A549 (cell line): ENCODE measurements at places on chromosomes 4 and X. TPM values are rescaled to one million over a fixed set of nuclear protein-coding genes. Genes with fewer than 3 reads are reported as not detected.

DNA sequence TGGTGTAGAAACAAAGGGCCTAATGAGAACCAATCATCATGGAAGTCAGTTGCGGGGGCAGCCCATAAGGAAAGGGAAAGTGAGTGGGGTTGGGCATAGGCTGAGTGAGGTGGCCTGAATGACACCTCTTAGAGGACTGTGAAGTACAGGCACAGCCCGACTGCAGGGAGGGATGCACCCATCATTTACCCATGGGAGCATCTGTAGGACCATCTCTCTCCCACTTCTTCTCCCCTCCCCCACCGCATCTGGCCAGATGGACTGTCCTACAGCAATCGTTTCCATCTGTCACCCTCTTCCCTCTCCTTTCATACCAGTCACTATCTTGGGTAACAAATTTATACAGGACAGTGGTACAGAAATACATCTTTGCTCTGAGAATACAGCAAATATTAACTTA, 4.2 kb downstream of the STBD1 start:
- DNase-seq = no peak

GRCh38 chr4:153220682-153221395, 16.6 kb downstream of the TRIM2 start:
- DNase-seq = no peak

DNA sequence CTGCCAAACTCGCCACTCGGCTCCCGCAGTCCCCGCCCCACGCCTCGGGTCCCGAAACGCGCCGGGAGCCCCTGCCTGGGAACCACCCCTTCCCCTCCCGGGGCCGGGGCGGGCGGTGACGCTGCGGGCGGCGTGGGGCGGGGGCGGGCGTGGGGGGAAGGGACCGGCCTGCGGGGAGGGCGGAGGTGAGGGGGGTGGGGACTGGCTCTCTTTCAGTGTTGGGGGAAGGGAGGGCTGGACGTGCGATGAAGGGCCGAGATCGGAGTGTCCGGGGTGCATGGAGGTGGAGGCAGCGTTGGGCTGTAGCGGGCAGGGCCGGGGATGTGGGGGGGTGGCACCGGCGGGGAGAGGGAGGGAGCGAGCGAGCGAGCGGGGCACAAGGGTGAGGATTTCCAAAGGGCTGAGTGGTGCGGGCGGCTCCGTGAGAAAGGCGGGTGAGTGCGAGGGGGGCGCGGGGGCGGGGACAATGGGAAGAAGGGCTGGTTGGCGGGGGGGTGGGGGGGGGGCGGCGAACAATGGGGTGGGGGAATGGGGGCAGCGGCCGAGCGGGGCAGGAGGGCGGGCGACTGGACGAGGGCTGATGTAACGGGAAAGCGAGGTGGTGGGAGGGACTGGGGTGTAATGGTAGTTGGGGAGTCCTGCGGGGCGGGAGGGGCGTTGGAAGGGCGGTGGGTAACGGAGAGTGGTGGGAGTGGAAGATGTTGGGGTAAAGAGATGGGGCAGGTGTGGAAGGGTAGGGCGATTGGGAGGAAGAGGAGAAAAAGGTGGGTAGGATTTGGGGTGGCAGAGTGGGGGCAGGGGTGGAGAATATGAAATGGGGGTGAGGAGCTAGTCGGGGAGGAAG, 578 bp downstream of the DCUN1D4 start:
- peak; percentile 58 for DNase-seq

- peak; percentile 8 for DNase-seq
Observed at GRCh38 chrX:110665223-110666002, 130.2 kb downstream of the CHRDL1 start.

DNA sequence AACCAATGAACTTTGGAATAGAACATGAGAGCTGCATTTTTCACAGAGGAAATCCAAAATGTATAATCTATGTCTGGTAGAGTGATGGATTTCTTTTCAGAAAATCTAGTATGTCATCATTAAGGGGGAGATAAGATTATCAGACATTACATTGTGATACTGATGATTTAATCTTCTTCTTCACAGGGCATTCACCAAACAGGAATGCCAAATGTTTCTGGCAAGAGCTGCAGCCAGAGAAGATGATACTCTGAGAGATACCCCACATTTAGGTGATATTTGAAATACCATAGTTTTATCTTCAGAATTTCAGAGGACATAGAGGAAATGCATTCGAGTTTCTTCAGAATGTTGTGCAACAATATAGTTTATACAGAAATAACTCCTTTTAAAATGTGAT, 1523.7 kb upstream of the ADGRL3 start:
- DNase-seq = no peak

DNA sequence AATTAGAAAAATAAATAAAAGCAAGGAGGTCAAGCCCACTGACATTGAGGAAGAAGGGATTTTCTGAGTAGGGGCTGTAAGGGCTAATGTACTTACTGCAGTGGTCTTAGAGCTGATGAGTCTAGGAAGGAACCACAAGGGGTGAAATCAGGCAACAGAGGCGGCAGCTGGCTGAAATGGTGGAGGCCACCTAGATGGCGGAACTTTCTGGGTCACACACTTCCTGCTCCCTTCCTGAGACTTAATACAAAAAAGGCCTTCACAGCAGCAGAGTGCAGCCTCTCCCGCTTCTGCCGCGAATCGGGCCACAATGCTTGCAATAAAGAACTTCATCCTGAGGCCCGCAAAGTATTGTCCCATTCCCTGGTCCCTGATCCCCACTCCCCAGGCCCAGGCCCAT, 15.4 kb downstream of the SNX12 start:
- no peak for DNase-seq

DNA sequence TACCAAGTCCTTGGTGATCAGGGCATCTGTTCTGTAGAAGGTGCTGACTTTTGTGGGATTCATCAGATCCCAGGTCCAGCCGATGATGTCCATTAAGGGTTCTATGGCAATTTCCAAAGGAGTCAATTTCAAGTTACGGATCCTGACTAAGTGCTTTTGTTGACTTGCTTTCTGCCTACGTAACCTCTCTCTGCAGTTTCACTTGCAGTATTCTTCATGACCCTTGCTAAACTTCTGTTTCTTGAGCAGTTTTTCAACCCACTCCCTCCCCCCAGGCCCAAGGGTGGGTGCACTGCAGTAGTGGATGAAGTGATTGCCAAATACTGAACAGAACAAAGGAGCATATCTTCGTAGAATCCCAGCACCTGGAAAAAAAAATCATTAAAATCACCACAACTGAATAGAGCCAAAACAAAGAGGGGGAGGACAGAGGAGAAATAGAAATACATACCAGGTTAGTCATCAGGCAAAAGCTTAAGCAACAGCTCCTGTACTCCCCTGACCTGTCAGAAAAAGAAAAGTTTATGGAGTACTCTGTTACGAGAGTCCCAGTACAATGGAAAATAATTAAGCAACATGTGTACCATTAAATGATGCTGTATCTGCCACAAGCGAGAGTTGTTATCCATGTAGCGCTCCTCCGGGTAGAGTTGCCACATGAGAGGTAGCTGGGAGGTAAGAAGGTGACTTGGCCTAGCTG, 5.8 kb downstream of the CMC4 start:
- DNase-seq = no peak

DNA sequence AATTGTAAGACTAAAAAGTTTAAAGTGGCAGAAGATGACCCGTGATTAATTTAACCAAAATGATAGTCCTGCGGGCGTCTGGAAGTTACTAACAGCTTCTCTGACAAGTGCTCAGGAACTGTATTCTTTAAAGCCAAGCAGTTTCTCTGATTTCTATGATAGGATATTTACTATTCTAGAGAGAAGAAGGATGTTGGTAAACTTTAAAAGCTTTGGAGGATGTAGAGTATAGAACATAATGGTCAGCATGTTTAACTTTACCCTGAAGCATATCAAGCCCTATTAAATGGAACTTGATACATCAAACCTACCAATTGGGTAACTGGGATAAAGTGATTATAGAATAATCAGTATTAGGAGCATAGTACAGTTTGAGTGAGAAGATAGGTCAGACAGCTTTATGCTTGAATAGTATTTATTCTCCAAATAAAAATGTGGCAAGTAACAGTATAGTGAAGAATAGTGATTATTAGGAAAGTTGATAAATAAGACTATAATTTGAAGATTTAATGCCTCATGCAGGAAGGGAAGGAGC, 1.8 kb downstream of the STIM2 start:
- DNase-seq = no peak

DNA sequence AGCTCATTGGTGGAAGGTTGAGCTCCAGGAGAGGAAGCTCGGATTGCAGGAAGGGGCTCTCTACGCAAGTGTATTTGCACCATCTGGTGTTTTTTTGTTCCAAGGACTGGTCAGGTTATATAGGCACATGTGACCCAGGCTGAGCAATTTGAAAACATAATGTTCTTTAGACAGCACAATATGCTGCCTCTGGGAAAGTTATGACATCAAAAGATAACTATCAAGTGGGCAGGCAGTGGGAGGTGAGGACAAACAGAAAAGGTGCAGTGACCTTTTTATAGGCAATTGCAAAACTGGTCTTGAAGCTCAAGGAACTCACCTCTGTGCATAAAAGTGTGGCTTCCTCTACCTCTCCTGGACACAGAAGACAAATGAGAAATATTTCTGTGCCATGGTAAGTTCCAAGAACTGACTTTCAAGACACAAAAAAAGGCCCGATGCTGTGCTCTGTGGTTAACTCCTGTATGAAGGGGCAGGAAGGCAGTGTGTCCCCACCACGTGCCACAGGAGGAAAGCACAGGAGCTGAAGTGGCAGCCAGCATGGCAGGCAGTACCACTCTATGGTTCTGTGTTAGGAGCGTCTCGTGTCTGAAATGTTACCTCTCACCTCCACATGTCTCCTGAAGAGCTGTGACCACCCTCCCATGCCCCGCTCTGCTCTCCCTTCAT, 128.6 kb downstream of the SHROOM3 start:
- DNase-seq = no peak

DNA sequence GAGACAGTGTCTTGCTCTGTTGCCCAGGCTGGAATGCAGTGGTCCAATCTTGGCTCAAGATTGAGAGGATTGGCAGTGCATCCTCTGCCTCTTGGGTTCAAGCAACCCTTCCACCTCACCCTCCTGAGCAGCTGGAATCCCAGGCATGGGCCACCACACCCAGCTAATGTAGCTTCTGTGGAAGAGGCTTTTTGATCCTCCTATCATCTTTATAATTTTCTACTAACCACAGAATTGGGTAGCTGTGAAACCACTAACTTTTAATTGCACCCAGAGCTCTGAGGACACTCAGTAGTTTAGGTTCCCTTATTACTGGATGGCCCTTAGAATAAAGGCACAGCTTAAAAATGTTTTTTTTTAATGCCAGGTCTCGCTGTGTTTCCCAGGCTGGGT, 8.9 kb upstream of the AGA start:
- no peak for DNase-seq

DNA sequence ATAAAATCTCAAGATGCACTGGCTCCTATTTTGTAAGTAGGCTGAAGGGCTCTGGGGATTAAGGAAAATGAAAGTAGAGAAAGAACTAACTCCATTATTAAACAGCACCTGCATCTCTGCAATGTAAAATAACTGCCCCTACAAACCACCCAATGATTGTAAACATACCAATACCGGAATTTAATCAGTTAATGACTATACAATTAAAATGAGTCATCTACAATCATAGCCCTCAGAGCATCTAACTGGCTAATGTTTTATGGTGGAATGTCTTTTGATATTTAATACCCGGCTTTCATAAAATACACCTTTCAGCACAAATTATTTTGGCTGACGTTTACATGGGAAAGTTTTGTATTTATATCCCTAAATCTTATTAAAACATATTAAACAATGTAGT, 142.3 kb downstream of the PAPSS1 start:
- DNase-seq = no peak

DNA sequence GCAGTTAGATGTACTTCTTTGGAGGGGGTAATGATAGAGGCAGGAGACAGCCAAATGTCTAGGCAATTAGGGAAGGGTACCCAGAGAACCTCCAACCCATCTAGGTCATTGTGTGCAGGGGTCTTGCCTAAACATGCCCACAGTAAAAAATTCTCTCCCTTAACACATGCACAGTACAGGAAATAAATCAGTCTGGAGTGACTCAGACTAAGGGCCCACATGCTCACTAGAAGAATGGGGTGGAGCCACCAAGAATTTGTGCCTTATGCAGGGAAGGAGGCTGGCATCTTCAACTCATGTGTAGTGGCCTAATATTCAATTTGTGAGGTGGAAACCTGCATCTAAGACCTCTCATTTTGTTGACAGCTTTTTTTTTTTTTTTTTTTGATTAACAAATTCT, 945.3 kb upstream of the GRIA3 start:
- DNase-seq = no peak

DNA sequence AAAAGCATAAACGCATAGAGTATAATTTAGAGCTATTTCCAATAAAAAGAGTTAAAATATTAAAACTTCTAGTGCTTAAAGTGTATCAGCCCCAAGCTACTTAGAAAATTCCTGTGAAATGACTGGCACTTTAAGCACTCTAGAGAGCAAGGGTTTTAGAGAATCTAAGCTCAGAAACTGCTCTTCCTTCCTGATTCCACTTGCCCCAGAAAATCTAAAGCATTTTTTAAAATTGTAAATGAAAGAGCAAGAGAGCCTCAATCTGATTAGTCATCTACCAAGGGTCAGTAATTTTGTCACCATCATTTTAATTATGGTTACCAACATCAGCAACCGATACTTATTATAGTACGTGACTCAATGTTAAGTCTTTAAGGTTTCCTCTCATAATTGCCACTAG, 25.0 kb downstream of the CTPS2 start:
- DNase-seq = no peak

- DNase-seq = no peak
Observed at GRCh38 chr4:96093563-96093962, 253.7 kb downstream of the PDHA2 start.

DNA sequence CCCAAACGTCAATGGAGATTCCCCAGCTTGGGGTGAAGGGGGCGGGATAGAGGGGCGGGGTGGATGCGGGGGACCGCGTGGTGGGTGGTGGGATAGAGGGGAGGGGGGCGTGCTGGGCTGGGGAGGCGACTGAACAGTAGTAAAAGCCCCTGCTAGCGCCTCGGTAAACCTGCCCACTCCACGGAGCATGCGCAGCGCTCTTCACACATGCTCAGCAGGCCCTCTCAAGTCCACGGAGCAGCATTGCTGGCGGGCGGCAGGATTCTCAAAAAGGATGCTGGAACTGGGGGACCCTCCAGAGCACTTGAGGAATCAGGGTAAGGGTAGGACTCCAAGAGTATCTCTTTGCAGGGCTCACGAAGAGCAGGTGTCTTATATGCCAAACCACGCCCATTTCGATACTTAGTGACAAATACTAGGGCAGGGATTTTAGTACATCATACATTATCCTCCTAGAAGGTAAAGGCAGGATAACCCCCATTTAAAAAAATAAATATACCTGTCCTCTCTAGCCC, 378 bp upstream of the RPS6KA6 start:
- peak; percentile 79 for DNase-seq

- DNase-seq = no peak
Observed at GRCh38 chr4:121009578-121010478, 62.5 kb downstream of the NDNF start.

- DNase-seq = no peak
Observed at GRCh38 chr4:139416073-139416673, 37.7 kb upstream of the RAB33B start.

DNA sequence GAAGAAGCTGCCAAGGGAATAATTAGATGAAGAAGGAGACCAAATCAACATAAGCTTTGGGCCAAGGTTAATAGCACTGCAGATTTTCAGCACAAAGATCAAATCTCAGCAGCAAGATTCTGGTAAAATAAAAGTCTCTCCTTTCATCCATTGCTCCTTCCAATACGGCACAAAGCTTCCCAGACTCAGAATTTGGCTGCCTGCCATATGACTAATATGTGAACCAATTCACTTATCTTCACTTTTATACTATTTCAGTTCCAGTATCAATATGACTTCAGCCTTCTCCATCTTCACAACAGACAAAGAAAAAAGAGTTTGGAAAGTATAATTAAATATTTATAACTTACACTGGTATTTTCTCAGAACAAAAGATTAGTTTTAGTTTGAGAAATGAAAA, 978.3 kb upstream of the GRID2 start:
- DNase-seq = no peak

The STBD1 gene
- 5.0 to 6.4 TPM (median 5.9 TPM) in 3 replicates for polyA plus RNA-seq

The TRMT44 gene
- 4.9 to 5.0 TPM (median 5.0 TPM) in 3 replicates for polyA plus RNA-seq

The FRG2 gene
- not detected in 3 replicates for polyA plus RNA-seq

The TRPC5OS gene
- polyA plus RNA-seq = not detected in 3 replicates
